Natural killer cell (primary cell): ENCODE measurements at places on chromosomes 5 and 9. TPM values are rescaled to one million over a fixed set of nuclear protein-coding genes. Genes with fewer than 3 reads are reported as not detected.

GRCh38 chr9:10525972-10526371, 86.8 kb downstream of the PTPRD start:
- no peak overlapping the region for H3K4me3 ChIP-seq
- no peaks in the 10 kb centered on the region for H3K4me1 ChIP-seq
- no peak overlapping the region for H3K27ac ChIP-seq
- DNase-seq, result no peak

DNA sequence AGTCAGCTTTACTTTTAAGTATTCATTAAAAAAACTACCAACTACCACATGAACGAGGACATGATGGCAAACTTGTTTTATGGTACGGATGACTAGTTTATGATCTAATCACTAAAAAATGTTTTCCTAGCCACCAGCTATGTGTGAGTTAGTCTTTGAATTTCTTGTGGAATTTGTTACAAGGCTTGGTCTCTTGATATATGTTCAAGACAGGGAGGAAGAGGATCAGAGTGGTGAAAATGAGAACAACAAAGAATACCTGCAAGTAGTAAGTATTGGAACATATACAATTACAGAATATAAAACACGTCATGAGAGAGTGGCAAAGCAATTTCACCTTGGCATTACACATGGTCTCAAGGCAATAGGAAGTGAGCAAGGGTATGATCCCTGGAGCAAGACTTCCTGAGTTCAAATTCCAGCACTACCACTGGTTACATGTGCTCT, 548.6 kb upstream of the TLE4 start:
- H3K27me3 ChIP-seq, result no peaks in the 10 kb centered on the region
- H3K36me3 ChIP-seq, result no peaks in the 10 kb centered on the region
- no peak overlapping the region for H3K27ac ChIP-seq

DNA sequence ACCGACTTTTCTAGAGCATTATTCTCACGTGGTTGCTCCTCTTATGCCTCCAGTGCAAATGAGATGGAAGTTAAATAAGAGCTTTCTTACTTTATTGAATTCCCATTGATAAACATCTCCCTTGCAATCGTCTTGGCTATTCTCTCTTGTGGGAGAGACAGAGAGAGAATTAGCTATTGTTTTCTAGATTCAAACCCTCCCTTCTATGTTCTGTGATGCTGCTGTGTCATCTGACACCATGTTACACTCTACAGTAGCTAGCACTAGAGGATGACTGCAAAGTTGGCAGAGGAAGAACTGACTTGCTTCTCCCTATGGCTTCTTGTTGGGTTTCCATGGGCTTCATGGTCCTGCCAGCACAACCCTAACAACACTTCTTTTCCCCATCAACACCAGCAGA, 134.6 kb upstream of the RANBP3L start:
- no peak overlapping the region for H3K27ac ChIP-seq
- H3K27me3 ChIP-seq, result no peaks in the 10 kb centered on the region
- H3K4me1 ChIP-seq, result no peaks in the 10 kb centered on the region
- no peak overlapping the region for H3K4me3 ChIP-seq
- no peaks in the 10 kb centered on the region for H3K36me3 ChIP-seq
- no peak for DNase-seq

DNA sequence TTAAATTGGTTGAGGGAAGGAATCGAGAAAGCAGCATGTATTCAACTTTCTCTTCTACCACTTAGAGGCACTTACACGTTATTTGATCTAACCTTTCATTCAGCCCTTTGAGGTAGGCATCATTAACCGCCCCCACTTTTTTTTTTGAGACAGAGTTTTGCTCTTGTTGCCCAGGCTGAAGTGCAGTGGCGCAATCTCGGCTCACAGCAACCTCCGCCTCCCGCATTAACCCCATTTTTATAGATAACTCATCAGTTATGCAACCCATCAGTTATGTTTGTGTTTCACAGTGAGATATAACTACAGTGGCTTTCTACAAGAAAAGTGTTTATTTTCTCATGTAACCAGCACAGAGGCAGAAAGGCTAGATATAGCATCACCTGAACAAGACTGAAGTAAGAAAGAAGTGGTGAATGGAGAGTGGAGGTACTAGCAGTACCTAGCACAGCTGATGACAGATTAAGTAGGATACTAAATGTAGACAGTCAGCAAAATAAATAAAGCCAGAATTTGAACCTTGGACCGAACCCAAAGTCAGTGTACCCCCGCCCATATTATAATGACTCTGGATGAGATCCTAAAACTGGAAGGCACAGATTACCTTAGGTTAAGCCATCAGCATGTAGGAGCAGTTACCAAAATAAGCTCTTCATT, 91.2 kb downstream of the PJA2 start:
- H3K4me3 ChIP-seq, result no peak overlapping the region
- H3K36me3 ChIP-seq, result no peaks in the 10 kb centered on the region
- H3K27me3 ChIP-seq, result no peaks in the 10 kb centered on the region
- no peak for DNase-seq
- H3K27ac ChIP-seq, result no peak overlapping the region

- no peaks in the 10 kb centered on the region for H3K27me3 ChIP-seq
- no peaks in the 10 kb centered on the region for H3K36me3 ChIP-seq
- no peak overlapping the region for H3K27ac ChIP-seq
- DNase-seq, result no peak
- H3K4me1 ChIP-seq, result no peaks in the 10 kb centered on the region
- H3K4me3 ChIP-seq, result no peak overlapping the region
Observed at GRCh38 chr5:7668161-7668560, 182.8 kb downstream of the CFAP90 start.

GRCh38 chr5:33840927-33841547, 50.8 kb downstream of the ADAMTS12 start:
- no peak for DNase-seq
- peaks cover 10% of the 10 kb centered on the region for H3K4me1 ChIP-seq
- no peaks in the 10 kb centered on the region for H3K27me3 ChIP-seq
- no peak overlapping the region for H3K27ac ChIP-seq
- H3K4me3 ChIP-seq, result no peak overlapping the region

DNA sequence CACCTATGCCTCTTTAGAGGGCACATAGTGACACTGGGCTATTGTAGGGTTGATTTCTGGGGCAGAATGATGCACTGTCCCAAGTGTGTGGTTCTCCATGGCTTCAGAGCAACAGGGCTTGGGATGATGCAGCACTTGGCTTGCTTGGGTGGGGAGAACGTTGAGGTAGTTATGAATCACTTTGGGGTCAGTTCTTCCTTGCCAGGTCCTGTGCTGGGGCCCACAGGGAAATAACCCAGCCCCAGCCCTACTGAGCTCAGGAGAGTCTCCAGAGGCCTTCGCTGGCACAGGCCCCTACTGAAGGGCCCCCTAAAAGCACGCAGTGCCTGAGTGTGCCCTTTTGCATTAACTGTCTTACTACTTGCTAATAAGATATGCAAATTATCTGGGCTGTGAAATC, 24.2 kb downstream of the JADE2 start:
- H3K27me3 ChIP-seq, result no peaks in the 10 kb centered on the region
- peaks cover 57% of the 10 kb centered on the region for H3K4me1 ChIP-seq
- DNase-seq, result no peak
- H3K4me3 ChIP-seq, result no peak overlapping the region
- H3K27ac ChIP-seq, result no peak overlapping the region

- DNase-seq, result no peak
- no peak overlapping the region for H3K27ac ChIP-seq
- no peaks in the 10 kb centered on the region for H3K36me3 ChIP-seq
Observed at GRCh38 chr5:65815161-65815560, 93.2 kb downstream of the NLN start.

DNA sequence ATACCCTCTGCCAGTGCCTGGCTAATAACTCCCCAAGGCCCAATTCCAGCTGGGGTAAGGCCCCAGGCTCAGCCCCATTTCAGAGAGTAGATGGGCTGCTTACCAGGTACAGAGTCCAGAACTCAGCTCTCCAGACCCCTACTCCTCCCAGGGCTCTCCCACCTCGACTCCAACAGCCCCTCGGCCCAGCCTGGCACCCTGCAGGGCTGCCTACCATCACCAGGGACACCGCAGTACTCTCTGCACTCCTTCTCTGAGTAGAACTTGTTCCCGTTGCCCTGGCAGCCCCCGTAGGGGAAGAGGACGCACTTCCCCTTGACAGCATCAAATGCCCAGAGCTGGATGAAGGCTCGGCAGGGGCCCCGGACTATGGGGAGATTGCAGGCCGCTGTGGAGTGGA, 17.4 kb downstream of the AMBP start:
- no peaks in the 10 kb centered on the region for H3K27me3 ChIP-seq
- H3K27ac ChIP-seq, result no peak overlapping the region
- H3K4me1 ChIP-seq, result no peaks in the 10 kb centered on the region
- no peak for DNase-seq
- no peak overlapping the region for H3K4me3 ChIP-seq

DNA sequence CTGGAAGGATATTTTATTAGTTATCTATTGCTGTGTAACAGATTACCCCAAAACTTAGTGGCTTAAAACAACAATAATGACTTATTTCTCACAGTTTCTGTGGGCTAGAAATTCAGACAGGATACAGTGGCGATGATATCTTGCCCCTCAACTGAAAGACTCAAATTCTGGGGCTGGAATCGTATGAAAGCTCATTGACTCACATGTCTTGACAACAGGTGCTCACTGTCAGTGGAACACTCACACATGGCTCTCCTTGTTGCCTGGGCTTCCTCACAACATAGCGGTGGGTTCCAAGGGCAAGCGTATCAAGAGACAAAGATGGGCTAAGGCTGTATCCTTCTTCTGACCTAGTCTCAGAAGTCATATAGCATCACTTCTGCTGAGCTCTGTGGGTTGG, 3.7 kb upstream of the GNPDA1 start:
- no peaks in the 10 kb centered on the region for H3K27me3 ChIP-seq
- no peaks in the 10 kb centered on the region for H3K36me3 ChIP-seq
- peak overlapping the region; percentile 75 for H3K27ac ChIP-seq
- H3K4me3 ChIP-seq, result no peak overlapping the region
- DNase-seq, result no peak

GRCh38 chr9:114697951-114698351, 16.0 kb upstream of the TEX48 start:
- H3K4me1 ChIP-seq, result peaks cover 8% of the 10 kb centered on the region
- H3K36me3 ChIP-seq, result no peaks in the 10 kb centered on the region
- H3K27ac ChIP-seq, result no peak overlapping the region
- H3K27me3 ChIP-seq, result no peaks in the 10 kb centered on the region
- no peak overlapping the region for H3K4me3 ChIP-seq

GRCh38 chr5:5430136-5430535, 7.7 kb downstream of the ICE1 start:
- no peaks in the 10 kb centered on the region for H3K4me1 ChIP-seq
- no peaks in the 10 kb centered on the region for H3K36me3 ChIP-seq
- H3K27me3 ChIP-seq, result no peaks in the 10 kb centered on the region
- H3K27ac ChIP-seq, result no peak overlapping the region

- no peaks in the 10 kb centered on the region for H3K36me3 ChIP-seq
- H3K4me1 ChIP-seq, result no peaks in the 10 kb centered on the region
Observed at GRCh38 chr5:159902444-159903121, 13.7 kb upstream of the ADRA1B start.

- no peak for DNase-seq
- H3K27me3 ChIP-seq, result no peaks in the 10 kb centered on the region
- no peak overlapping the region for H3K4me3 ChIP-seq
- H3K36me3 ChIP-seq, result peaks cover 3% of the 10 kb centered on the region
Observed at GRCh38 chr9:95870352-95870751, 5.1 kb upstream of the ERCC6L2 start.

GRCh38 chr9:84450029-84450428, 109.5 kb upstream of the SLC28A3 start:
- H3K27me3 ChIP-seq, result no peaks in the 10 kb centered on the region
- H3K4me1 ChIP-seq, result peaks cover 10% of the 10 kb centered on the region
- DNase-seq, result no peak
- no peak overlapping the region for H3K27ac ChIP-seq
- H3K4me3 ChIP-seq, result no peak overlapping the region
- H3K36me3 ChIP-seq, result no peaks in the 10 kb centered on the region

DNA sequence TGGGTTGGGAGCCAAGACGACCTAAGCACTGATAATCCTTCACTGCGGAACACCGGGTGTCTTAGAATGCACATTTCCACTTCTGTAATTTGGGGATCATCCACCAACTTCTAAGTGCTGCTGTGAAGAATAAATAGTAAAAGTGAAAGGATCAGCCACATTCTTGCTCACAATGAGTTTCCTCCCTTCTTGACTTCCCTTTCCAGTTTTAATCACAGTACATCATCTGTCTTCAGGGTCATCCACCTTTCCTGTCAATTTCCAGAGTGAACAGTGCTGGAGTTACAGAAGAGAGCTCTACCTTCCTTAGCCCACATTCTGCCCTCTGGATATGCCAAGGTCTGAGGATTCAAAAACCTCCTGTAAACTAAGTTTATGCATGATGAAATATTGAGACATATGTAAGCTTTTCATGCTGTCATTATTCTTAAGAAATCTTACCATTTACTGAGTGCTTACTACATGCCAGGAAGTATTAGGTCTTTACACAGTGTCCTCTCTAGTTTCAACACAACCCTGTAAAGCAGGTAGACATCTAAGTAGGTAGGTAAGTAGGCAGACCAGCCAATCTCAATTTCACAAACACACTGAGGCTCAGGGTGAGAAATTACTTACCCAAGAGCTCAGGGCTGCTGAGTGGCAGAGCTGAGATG, 105.2 kb downstream of the CDK5RAP2 start:
- no peak for DNase-seq
- no peaks in the 10 kb centered on the region for H3K27me3 ChIP-seq
- H3K27ac ChIP-seq, result no peak overlapping the region
- H3K4me1 ChIP-seq, result no peaks in the 10 kb centered on the region

DNA sequence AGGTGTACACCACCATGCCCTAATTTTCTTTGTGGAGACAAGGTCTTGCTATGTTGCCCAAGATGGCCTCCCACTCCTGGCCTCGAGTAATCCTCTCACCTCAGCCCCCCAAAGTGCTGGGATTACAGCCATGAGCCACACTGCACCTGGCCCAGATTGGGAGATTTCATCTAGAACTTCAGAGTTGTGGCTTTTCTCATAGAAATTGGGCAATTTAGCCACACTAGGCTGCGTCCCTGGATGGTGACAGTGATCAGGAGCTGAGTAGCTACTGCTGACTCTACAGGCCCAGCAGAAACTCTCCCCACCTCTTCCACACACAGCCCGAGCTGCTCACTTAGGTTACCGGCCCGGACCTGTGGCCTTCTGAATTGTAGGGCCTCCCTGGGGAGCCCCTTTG, 7.7 kb downstream of the PFN3 start:
- no peaks in the 10 kb centered on the region for H3K27me3 ChIP-seq
- no peak for DNase-seq
- H3K4me1 ChIP-seq, result peaks cover 44% of the 10 kb centered on the region
- no peak overlapping the region for H3K4me3 ChIP-seq

GRCh38 chr5:6185574-6185973, 192.8 kb downstream of the MED10 start:
- no peak overlapping the region for H3K4me3 ChIP-seq
- DNase-seq, result no peak
- H3K27me3 ChIP-seq, result no peaks in the 10 kb centered on the region
- no peaks in the 10 kb centered on the region for H3K4me1 ChIP-seq

PHF24 gene
- not detected for total RNA-seq

PCDHB7 gene
- not detected for total RNA-seq

FAM200C gene
- total RNA-seq, result 0.33 TPM

PLPPR1 gene
- not detected for total RNA-seq

CDK5RAP2 gene
- 81.5 TPM for total RNA-seq

WDR31 gene
- total RNA-seq, result 0.19 TPM

SPINK6 gene
- total RNA-seq, result not detected

CAVIN4 gene
- 0.21 TPM for total RNA-seq

PFN3 gene
- not detected for total RNA-seq
